Fibroblast of skin of scalp (primary cell): ENCODE measurements at places on chromosomes 3 and 15.

- DNase-seq, result no peak
These were observed 84.0 kb upstream of the PXYLP1 start for GRCh38 chr3:141147657-141148056.

DNA sequence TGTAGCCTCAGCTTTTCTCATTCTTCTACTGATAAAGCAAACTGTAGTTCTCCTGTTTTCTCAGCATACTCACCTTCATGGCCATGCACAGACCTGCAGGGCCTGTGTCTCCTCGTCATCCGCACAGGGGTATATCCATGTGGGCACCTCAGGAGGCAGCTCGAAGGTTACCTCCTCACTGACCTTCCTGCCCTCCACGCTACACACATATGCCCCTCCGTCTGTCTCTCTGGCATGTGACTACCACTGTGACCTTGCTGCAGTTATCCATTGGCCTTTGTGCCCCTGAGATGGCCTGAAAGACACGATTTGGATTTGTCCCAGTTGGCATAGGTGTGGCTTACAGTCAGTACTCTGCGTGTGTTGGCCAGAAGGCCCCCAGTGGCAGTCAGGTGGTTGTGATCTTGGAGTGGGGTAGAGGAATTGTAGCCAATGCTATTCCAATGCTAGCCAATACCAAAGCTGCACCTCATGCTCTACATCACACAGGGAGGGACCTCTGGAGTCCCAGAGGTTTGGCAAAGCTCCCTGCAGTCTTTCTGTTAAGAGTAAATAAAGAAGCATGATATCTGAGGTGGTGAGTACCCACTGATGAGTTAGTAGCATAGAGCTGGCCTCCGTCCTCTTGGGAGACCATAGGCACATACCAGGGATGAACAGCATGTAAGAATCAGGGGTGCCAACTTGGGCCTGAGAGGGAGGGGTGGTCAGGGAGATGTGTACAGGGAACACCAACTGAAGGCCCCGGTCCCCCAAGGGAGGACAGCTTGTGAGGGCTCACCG lies 143.4 kb downstream of the EEFSEC start:
- no peak for DNase-seq

GRCh38 chr3:139935016-139935865 lies at the start of gene CLSTN2:
Gene CLSTN2, plus strand, starts transcription at chr3:139935185.
- peak; percentile 23 for DNase-seq

DNA sequence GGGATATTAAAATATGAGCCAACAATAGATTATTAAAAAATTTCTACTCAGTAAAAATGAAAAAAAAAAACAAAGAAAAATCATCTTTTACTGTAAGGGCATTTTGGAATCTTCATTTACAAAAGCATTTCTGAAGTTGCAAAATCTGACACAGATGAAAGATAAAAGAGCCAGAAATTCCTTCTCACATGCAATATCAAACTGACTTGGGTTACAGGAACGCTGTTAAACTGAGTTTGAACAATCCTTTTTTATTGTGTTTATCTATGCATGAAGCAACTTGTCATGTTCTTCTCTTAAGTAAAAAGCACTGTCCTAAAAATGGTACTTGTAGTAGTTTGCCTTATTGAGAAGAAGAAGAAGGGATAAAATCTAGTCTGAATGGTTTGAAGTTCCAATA lies 468.5 kb upstream of the KCNMB2 start:
- DNase-seq, result no peak

DNA sequence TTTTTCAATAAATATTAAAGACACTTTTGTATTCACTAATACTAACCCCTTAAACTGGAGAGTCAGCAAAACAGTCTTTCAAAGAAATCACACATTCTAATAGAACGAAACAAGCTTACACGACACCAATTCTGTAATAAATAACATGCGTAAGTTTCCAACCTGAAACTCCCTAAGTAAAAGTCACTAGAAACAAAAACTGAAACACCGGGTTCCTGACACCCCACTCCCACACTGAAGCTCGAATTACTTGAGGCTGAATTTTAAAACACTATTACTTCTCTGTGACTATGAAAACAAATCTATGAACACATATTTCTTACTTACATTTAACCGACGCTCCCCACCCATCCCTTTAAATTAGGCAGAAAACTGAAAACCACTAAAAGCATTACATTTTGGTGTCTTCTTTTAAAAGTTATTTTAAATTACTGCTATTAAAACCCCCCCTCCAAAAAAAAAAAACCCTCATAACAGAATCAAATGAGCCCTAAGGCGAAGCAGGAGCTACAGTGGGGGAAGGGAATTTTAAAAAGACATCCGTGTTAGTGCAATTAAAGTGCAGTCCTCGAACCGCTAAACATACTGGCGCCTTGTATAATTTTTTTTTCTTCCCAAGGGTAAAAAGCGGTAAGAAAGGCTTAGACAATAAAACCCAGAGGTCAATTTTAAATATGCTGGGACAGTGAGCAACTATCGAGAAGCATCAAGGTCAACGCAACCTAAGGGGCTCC lies 878 bp downstream of the SPPL2A start:
- DNase-seq, result no peak

DNA sequence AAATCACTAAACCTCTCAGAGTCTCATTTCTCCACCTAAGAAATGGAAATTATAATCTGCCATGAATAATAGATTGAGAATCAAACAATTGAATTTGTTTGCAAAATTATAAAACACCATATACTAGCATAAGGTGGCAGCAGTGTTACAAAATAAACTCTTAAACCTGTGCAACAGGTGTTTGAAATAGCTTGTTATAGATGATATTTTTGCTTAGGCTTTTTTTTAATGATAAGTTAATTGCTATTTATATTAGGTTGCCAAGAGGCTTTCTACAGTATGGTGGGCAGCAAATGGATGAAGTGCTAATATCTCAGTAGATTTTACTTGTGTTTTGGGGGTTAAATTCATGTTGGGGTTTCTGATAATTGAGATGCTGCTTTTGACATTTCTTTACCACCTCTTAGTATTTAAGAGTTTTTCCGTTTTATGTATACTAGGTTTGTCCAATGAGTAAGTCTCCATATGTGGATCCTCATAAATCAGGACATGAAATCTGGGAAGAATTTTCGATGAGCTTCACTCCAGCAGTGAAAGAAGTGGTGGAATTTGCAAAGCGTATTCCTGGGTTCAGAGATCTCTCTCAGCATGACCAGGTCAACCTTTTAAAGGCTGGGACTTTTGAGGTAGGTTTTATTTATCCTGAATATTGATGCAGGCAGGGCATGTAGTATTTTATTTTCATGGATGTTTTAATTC lies 19.6 kb downstream of the NR1D2 start:
- no peak for DNase-seq

DNA sequence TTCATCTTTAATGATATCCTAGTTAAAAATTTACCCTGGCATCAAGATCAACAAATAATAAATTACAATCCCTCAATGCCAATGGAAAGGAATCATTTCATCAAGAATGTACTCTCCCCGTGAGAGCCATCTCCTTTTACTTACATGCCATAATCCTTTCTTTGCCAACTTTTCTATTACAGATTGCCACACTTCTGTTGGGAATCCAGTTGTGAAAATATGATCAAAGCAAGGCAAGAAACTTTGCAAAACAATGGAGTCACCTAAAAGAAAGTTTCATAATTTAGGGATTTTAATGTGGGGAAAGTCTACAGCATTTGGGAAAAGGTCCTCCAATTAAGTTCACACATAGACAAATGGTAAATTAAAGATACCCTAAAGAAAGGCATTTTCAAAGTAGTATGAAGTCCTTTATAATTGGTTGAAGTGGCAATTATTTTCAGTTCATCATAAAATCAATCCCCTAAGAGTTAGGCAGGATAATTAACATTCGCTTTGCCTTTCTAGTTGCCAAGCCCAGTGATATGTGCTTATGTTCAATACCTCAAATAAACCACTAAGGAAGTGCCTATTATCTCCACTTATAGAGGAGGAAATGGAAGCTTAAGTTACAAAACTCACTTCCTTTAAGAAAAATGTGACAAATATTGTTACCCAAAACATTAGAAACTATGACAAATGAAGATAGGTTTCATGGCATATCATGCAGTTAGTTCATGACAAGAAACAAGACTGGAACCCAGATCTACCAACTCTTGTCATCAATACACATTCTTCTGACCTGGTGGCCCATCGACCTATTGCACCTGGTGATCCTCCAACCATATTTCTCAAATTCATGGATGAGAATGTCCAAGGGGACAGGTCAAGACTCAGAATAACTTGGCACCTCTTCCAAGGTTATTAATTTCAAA lies 49.1 kb downstream of the TRANK1 start:
- no peak for DNase-seq

DNA sequence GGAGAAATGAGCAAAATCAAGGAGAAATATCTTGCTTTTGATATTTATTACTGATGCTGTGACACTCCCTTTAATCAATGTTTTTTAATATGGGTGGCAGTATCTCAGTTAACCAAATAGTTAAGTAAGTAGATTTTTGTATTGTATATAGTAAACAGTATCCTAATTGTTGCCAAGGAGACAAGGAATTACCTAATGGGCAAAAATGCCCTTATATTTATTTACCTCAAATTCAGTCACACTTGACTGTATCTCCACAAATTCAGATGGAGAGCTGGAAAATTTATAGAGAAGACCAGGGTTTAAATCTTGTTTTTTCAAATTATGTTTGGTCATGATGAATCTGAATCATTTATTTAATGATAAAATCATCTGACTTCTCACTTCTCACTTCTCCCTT lies 3.6 kb upstream of the CHD2 start:
- DNase-seq, result no peak
